ENCODE measurements at places on chromosomes 1 and 21.

GRCh38 chr1:149925345-149925744 is 2.3 kb downstream of the SF3B4 start:
- DNase-seq: no peak

DNA sequence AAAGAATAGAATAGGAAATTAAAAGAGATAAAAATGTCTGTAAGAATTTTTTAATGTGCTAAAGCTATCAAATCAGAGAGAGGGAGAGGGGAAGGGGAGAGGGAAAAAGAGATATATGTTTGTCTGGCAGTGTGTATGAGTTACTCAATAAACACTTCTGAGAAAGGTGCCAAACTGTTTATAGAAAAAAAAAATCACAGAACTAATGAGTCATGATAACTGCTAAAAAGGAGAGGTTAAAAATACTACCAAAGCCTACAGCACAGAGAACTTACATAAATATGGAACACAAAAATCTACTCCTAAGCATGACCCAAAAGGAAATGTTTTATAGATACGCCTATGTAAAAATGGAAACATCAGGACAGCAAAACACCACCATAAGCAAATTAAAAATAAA is 45.4 kb downstream of the SELENOF start:
- DNase-seq: no peak

DNA sequence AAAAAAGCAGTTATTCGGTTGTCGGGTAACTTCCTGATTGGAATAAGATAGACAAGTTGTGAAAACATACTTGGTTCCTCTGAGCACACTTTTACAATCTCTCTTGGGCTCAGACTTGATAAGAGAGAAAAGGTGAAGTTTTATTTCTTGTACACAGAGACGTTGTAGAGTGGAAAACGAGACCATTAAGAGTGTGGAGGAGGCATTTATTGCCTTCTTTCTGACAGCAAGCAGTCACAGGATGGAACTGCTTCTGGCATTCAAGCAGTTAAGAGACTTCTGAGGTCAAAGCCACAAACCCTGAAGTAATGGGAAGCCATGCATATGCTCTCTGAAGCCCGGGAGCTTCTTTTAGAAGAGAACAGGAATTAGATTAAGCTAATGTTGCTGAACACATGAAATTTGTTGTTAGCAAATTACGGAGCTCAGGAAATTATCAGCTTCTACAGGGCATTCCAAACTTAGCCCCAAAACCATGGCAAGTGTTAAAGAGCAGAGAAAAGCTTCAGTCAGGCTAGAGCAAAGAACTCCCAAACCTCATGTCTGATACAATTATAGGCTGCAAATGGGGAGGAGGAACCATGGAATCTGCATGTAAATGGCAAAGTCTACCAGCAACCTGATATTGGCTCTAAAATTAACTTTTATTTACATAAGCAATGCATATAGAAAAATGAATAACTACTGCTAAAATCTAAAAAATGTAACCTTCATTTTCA is 26.0 kb downstream of the S1PR1 start:
- peak; percentile 53 for DNase-seq

GRCh38 chr1:29469457-29469856 is 233.1 kb downstream of the PTPRU start:
- DNase-seq: peak; percentile 62

DNA sequence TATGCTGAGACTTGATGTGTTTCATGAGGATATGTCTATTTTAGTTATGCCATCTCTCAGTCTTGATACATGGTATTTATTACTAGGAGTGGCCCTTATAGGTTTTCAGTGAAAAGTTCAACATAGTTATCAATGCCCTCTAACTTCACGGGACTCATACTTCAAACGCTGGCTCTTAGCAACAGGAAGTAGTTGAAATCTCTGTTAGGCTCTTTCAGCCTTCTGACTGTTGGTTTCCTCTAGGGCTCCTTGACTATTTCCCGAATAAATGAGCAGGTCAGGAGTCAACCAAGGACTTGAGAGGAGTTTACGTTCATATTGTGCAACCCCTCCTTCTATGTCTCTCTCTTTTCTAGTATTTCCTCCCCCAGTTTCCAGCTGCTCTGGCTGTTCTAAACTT is 141.8 kb downstream of the RGS7 start:
- no peak for DNase-seq

DNA sequence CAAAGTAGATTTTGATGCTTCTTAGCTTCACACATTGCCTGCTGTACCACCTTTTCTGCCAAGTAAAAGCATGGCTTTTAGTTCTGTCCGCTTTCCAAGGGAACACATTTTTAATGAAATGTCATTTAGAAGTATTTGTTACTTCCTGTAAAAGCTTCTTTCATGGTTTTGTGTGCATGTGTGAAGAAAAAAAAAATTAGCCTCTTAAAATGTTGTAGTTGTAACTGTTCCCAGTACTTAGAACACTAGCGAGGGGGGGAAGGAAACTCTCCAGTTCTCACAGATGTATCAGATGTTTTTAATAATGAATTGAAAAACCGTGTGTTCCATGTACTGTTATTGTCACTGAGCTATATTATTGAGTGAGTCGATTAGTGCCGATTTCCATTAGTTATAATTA is 568.3 kb upstream of the ADGRL2 start:
- DNase-seq: no peak

DNA sequence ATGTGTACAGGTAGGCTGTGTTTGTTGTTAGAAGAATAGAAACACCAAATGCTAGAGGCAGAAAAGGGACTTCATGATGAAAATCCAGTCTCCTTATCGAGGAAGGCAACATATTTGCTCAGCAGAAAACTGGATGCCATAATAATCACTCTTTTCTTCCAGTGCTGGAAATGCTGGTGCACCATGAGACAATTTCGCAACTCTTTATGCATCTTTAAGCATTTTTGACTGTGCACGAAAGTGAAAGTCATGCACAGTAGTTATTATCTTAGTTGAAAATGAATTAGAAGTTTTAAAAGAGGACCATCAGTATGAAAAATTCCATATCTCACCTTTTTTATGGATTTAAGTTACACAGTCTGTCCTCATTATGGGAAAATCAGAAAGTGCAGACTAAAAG is 29.1 kb downstream of the SMYD2 start:
- no peak for DNase-seq

DNA sequence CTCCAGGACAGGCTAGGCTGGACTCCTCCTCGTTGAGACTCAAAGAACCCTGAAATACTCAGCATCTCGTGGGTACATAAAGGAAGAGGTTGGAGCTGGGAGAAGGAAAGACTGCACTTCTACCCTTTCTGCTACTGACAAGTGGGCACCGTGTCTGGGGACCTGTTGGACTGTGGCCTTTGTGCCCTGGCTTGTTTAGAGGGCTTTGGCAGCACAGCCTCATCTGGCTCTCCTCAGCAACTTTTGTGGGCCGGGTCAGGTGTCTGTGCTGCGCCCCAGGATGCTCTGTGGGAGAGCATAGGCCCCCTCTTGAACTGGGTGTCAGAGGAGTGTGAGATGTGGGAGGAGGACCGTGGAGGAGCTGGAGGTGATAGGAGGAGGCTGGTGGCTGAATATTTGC is 142.4 kb downstream of the FCRL5 start:
- no peak for DNase-seq

- no peak for DNase-seq
Measured at GRCh38 chr1:153324912-153325311, 12.2 kb upstream of the PGLYRP3 start.

DNA sequence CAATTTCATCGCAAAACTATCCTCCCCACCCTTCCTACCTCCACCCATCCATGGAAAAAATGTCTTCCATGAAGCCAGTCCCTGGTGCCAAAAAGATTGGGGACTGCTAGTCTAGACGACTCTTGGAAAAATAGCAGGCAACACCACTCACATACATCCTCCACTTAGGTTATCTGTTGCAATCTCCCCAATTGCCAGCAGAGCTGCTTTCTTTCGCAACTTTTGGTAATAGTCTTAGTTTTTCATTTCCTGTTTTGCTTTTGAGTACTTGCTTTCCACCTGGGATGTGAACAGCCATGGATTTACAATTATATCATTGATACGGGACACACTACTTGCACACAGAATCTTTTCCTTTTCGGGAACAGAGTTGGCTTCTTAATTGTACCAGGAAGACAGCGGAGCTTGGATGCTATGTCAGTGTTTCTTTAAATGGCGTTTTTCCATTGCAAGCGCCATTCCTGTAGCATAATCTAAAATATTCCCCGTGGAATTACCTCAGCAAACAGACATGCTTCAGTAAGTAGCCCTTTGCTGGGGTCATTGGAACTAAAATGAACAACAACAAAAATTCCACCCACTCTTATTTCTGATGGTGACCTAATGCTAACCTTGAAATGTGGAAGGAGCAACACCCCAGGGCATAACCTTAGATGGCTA is 183.3 kb upstream of the ADGRL2 start:
- DNase-seq: no peak

DNA sequence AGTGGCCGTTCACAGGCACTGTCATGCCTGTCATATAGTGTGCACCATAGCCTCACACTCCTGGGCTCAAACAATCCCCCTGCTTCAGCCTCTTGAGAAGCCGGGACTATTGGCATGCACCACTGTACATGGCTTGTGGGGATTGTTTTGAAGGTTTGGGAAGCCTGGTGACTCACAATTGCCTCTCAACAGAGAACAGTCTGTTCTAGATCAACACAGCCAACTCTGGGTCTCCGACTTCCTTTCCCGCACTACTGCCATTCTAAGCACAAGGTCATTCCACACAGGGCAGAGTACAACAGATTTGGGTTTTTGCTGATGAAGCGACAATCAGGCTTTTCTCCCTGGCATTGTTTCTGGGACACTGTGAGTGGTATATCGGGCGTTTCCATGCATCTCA is 15.5 kb upstream of the AHCTF1 start:
- DNase-seq: peak; percentile 77

DNA sequence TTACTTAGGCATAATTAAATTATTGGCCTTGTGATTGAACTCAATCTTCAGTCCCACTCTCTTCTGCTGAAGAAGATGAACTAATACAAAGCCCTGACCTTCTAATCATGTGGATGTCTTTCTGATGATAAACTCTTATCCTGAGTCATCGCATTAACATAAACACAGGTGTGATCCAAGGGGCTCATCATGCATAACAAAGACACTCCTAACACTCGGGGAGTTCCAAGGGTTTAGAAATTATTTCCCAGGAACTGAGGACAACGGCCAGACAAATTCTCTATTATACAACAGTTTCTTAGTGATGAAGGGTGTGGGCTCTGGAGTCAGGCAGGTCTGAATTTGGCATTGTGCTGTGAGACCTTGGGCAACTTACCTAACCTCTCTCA is 18.0 kb downstream of the DUSP10 start:
- DNase-seq: no peak

DNA sequence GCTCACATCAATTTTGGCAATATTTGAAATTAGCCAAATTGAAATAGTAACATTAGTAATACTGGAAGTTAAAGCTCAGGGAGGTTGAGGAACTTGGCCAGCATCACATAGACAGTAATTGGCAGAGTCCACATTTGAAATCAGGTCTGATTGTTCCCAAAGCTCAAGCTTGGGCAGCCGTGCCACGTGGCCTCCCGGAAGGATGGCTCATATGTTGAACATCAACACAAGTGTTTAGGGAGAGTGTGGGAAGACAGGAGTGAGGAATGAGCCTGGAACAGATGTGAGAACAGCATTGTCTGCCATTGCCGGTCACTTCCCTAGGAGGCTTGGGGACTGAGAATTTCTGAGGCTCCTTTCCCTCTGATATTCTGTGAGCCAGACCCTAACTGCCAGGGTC is 40.2 kb upstream of the RBM15 start:
- peak; percentile 25 for DNase-seq

Data from RPMI7951 (cell line).